ENCODE measurements at places on chromosomes 5 and 9.

- peak; percentile 33 for DNase-seq
Measured at GRCh38 chr5:175464074-175464941, 14.1 kb upstream of the SFXN1 start.

DNA sequence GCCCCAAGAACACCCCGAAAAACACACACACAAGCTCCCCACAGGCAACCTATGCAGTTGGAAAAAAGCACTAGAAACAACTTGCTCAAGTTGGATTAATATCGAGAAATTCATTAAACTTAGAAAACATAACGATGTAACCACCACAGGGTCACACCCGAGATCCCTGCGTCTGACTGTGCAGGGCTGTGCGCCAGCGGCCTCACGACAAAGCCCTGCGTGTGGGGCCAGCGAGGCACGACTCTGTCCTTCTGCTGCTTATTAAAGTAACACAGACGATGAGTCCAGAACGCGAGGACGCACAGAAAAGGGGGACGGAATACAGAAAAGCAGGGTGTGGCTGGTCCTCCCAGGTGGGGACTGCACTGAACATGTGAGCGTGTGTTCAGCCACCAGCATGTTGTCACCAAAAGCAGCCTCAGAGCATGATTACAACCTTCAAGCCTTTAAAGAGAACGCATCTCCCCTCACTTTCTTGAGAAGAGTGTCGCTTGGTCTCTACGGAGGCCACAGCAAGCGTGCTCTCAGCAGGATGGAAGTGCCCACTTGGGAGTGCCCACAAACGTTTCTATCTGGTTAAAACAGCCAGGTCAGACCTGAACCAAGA is 14.4 kb downstream of the SLC12A7 start:
- no peak for DNase-seq

DNA sequence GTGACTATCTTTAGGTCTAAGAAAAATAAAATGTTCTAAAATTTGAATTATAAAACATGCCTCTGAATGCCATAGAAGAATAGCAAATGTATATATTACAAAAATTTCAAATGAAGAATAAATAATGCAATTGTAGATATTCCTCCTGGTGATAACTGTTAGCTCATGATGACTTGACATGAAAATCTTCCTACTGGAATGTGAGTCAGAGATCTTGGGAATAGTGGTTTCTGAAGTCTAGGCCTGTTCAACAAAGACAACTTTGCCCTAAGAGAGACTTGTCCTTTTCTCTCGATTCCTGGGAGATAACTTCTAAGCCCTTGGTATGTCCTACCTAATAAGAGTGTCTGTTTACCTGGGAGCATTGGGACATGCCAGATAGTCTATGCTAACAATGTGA is 746.3 kb upstream of the RIOK2 start:
- DNase-seq = peak; percentile 20

DNA sequence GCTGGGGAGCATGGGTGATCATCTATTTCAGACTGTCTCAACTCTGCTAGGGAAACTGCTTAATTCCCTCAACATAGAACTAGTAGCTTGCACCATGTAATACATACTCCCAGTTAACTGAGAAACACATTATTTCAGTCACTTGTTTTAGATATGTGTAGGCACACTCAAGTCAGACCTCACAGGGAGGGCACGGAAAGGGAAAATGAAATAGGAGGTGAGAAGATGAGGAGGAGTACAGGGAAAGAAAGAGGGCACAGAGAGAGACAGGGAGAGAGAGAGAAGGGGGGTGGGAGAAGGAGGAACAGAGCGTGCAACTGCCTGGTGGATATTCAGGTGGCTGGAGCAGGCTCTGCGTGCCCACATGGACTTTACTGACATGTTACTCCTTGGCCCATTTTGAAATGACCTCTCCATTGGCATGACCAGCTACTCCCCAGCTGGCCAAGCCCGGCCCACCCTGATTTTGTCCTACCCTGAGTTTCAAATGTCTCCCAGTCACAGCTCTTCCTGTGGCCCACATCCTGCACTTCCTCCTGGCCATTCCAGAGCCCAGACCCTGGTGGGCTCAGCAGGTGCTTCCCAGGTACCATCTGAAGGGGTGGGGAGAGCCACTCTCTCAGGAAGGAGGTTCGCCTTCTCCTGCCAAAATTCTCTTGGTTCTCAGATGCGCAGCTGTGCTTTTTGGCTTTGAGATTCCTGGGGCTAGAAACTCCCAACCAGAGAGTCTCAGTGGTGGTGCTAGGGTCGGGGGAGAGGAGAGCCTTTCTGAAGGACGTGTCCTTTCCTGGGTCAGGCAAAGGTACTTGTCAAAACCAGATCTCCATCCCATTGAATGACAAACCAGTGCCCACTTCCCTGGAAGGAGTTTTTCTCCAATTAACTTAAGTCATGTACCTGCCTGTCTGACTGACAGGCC is 229.4 kb downstream of the FSTL4 start:
- DNase-seq = no peak

DNA sequence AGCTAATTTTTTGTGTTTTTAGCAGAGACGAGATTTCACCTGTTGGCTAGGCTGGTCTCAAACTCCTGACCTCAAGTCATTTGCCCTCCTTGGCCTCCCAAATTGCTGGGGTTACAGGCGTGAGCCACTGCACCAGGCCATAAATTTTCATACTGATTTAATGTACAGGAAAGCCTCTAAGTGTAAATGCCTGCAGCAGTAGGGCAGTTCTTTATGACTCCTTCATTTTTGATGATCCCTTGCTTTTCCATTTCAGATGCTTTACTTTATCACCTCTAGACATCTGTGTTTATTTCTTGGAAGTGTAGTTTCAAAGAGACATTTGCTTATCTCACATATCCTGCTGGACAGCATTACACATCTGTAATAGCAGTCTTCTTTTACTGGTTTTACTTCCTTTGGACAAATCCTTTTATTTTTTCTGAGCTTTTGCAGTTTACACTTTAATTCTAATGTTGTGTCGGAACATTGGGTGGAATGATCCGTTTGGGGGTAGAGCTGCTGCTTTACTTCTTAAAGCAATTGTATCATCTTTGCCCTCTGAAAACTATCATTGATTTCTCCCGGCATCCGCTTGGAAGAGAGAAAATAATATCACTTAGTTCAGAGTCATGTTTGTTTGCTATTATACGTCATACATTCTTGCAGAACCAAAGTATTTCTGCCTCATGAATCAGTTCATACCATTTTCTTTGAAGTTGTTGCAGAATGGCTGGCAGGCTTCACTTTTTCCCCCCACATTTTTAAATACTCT is 36.0 kb downstream of the SCGB3A1 start:
- no peak for DNase-seq

GRCh38 chr9:130042406-130042884 is 544 bp downstream of the FNBP1 start:
- DNase-seq = no peak

DNA sequence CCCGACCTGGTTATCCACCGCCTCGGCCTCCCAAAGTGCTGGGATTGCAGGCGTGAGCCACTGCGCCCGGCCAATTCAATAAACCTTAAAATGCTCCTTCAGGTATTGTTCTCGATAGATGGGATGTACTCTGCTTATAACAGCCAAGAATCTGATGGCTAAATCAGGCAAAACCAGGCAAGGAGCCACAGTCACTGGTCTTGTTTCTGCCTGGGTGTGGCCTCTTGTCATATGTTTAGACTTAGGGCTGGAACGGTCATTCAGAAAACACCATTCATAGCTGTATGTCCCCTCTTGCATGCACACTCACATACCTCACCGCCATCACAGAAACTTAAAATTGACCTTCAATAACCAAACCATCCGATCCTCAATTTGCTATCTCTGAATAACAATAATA is 7.7 kb downstream of the FAM219A start:
- no peak for DNase-seq

GRCh38 chr9:83744206-83744605 is 36.4 kb upstream of the UBQLN1 start:
- no peak for DNase-seq

DNA sequence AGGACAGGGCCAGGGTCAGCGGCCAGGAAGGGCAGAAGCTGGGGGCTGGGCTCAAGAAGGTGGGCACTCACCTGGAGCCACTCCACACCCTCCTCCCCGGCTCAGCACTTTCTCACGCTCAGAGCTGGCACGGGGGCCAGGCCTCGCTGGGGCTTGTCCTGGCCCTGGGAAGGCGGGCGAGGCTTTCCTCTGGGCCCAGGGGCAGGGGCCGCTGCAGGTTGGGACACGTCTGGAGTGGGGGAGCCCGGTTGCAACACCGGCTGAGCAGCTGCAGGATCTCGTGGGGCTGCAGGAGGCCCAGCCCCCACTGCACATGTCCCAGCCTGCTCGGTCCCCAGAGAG is 38.9 kb upstream of the EGFL7 start:
- DNase-seq = no peak

DNA sequence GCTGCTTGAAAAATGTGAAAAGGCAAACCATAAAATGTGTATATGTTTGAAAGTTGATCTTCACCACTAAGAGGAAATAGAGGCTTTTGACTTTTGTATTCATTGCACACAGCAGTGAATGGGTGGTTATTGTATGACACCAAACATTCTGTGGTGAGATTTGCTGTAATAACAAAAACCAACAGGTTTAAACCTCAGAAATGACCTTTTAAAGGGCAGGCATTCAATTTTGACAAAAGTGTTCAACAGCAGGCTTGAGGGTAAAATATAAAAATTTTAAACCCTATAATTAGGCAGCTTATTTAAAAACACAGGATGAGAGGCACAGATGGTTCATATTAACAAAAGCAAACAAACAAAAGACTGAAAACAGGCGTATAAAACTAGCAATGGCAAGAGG is 128.1 kb upstream of the NUDT12 start:
- DNase-seq = no peak

DNA sequence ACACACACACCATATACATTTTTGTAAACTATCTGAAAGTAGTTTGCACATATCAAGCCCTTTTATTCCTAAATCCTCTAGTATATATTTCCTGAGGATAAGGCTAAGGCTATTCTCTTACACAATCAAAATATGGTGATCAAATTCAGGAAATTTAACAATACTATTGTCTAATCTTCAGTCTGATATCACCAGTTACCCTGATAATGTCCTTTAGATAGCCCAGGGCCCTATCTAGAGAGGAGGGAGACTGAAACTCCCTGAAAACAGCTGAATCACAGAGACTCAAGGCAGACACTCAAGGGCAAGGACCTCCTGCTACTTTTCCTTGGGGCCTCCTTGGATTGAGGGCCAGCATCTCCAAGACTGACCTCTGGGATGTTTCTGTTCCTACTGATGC is 30.4 kb downstream of the PTTG1 start:
- no peak for DNase-seq

GRCh38 chr9:116238225-116238624 is 84.6 kb downstream of the PAPPA start:
- peak; percentile 91 for DNase-seq

DNA sequence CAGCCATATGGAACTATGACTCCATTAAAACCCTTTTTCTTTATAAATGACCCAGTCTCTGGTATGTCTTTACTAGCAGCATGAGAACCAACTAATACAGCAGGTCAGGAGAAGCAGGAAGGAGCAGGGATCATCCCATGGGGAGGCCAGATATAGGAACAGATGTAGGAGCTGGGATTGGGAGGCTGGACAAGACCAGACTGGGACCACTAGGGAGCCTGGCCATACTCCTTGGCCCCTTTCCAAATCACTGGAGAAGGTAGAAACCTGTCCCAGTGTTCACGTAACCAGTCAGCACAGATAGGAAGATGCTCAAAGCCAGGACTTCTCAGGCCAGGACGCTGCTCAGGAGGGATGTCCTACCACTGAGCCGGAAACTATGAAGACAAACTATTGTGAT is 95.5 kb downstream of the LMX1B start:
- no peak for DNase-seq

DNA sequence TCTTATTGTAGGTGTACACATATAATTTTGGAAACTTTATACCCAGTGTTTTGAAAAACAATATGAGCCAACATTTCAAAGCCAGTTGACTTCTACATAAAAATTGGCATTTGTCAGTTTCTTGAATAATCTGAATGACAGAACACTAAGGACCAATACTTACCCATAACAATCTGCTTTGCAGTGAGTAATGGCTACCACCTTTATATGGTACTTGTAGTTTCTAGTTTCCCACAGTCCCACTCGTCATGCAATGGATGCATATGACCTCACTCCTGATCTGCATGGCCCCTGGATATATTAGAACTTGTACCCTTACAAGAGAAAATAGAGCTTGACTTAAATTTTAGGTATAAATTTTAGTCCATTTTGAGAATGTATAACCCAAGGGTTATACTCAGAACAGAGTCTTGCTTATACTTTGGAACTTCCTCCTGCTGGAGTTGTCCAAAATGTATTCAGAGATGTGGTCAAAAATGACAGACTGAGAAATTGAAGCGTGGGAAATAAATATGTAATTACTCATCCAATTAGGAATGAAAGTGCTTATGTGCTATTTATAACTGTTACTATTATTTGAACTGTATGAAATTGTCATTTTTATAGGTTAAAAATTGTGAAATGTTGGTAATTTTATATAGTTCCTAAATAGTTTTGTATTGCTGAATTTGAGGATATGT is 19.5 kb downstream of the XRCC4 start:
- DNase-seq = peak; percentile 14

- no peak for DNase-seq
Measured at GRCh38 chr9:124854161-124854560, 901 bp downstream of the WDR38 start.

DNA sequence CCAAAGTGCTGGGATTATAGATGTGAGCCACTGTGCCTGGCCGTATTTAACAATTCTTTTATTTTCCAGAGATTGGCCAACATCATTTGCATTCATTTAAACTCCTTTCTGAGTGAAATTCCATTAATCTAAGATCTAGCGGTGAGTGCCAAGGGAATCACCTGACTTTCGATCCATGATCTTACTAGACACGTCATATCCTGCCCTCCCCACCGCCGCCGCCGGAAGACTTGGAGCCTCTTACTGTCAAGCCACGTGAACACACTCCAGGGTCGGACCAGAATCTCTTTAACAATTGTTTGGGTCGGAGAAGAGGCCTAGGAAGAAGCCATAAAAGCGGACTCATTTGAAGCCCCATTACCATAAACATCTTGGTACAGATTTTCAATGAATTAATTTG is 12.9 kb downstream of the INPP5E start:
- no peak for DNase-seq

DNA sequence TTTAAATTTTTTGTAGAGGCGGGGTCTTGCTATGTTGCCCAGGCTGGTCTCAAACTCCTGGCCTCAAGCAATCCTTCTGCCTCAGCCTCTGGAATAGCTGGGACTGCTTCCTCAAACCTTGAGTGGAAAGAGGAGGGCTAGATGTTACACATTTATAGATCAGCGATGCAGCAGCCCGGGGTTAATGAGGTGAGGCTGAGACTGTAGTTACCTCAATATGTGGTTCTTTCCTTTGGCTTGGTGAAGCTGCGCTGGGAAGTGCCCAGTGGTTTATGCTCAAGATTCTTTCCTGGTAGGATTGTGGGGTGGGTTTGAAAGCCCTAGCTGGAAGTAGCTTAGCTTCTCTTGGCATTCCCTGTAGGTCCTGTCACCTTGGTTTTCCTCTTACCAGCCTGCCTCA is 22.5 kb downstream of the ZNF618 start:
- DNase-seq = no peak
